ENCODE measurements at places on chromosomes 4 and X. TPM values are rescaled to one million over a fixed set of nuclear protein-coding genes. Genes with fewer than 3 reads are reported as not detected.
A peak's percentile ranks its signal among the peaks of the same experiment; 100 is the strongest.

DNA sequence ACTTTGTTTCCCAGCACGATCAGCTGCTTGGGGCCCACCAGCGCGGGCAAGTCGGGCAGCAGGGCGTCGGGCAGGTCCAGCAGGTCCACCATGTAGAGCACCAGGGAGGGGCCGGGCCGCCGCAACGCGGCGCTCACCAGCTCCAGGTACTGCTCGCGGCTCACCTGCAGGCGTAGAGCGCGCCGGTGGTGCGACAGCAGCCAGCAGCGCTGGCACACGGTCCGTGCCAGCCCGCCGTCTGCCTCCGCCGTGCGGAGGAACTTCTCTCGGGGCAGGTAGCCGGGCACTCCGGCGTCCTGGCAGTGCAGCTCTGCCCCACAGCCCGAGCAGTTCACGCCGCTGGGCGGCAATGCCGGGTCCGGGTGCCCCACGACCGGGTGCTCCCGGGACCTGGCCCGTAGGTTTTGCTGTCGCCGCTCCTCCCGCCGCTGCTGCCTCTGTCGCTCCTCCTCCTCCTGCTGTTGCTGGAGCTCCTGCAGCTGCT lies 527 bp downstream of the NOA1 start:
- peak; percentile 80 for DNase-seq

Gene FAM53A
- polyA plus RNA-seq: 2.1 TPM

GRCh38 chr4:54005475-54005874 lies 58.9 kb downstream of the CHIC2 start:
- DNase-seq: no peak

DNA sequence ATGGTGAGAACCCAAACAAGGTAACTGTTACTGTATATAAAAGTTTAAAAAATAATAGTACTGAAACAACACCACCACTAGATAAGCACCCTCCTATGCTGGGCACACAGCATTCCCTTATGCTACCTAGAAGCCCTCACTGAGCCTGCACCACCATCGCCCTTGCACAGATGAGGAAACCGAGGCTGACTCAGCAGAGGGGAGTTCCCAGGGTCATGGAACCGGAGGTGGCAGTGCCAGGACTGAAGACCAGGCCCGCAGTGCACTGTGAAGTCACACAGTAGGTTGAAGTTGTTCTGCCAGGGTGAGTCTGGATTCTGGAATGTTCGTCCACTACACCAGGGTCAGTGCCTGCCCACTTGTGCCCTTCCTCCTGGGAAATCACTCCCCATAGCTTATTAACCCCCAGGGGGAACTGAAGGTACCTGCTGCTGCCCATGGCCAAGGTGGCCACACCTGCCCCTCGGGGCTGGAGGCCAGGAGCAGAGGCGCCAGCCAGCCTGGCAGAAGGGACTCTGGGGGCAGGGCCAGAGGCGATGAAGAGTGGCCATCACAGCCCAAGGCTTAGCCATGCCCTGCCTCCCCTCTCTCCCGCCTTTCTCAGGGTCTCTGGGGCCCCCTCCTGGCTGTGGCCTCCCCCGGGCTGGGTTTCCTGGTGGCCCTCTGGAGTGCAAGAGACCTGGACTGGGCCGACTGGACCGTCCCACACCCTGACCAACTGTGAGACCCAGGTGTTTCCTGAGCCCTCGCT lies 15.1 kb upstream of the ABLIM2 start:
- no peak for DNase-seq

GRCh38 chr4:75180790-75181776 lies 248.2 kb downstream of the PARM1 start:
- peak; percentile 5 for DNase-seq

DNA sequence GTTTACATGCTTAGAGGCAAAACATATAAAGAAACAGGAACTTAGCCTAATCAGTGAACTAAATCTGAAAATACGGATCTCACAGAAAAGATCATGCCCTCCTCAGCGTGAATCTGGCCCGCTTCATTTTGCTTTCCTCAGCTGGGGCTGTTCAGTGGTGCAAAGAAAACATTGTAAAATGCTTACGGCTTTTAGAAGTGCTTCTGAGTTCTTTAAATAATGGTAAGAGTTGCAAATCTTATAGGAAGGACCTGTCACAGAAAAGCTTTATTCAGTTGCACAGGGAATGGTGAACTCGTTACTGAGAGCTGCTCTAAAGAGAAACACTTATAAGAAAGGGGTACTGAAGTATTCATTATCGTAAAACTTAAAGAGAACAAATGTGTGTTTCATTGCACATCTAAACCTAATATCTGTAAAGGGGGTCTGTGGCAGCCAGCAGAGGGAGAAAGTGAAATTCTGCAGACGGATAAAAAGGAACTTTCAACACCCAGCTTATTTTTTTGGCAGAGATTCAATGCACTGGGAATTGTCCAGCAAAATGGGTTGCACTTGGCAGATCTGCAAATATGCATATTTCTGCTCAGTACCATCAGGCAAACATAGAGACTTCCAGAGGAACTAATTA lies 139.2 kb upstream of the ANK2 start:
- no peak for DNase-seq

Gene ADGRG2
- polyA plus RNA-seq: 0.30 TPM

Measured in stomach (tissue), 19 donors.